ENCODE measurements at places on chromosomes 12 and 14.

DNA sequence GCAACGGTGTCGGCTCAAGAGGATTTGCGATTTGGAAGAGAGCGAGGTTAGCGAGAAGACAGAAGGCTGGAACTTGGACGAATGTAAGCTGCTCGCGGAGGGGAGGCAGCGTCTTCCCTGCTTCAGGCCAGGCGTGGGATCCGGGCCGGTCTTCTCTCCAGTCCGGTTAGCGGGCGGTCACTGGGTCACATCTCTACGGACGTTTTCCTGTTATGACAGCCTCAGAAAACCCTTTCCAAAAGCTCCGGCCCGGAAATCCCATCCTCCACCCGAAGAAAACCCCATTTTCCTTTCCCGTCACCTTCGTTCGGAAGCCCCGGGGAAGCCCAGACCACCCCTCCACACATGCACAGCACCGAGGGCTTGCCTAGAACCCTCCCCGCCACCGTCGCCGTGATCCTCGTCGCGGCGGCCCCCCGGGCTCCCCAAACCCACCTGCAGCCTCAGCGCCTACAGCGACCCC is 268 bp downstream of the NDUFB1 start:
- no peak for DNase-seq

DNA sequence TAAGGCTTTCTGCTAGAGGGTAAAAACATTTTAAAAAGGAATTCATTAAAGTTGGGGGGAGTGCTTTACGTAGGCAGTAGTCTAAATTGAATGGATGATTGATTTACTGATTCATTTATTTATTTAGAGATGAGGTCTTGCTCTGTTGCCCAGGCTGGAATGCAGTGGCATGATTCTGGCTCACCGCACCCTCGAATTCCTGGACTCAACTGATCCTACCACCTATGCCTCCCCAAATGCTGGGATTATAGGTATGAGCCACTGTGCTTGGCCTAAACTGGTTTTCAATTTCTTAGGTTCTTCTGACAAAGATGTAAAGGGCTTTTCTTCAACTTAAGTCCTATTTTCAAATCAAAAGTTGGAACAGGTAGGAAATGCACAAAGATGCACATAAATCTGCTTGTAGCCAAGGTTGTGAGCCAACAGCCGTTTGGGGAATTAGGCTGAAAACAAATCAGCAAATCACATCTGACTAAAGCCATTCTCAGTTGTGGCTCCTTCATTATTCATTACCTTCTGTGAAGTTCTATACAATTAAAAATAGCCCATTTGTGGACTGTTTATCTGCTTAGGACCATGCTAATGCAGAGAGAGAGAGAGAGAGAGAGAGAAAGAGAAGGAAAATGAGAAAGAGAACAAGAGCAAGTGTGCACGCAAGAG is 218.0 kb downstream of the PPM1H start:
- DNase-seq: peak; percentile 93

DNA sequence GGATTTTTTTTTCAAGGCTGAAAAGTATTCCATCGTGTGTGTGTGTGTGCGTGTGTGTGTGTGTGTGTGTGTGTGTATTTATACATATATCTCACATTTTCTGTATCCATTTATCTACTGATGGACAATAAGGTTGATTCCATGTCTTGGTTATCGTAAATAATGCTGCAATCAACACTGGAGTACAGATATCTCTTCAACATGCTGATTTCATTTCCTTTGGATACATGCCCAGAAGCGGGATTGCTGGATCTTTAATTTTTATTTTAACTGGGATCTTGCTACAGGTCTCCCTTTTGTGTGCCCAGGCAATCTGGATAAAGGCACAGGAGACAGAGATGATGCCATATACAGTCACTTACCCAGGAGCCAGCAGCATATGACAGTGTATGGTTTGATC is 338.1 kb downstream of the SOX5 start:
- no peak for DNase-seq

DNA sequence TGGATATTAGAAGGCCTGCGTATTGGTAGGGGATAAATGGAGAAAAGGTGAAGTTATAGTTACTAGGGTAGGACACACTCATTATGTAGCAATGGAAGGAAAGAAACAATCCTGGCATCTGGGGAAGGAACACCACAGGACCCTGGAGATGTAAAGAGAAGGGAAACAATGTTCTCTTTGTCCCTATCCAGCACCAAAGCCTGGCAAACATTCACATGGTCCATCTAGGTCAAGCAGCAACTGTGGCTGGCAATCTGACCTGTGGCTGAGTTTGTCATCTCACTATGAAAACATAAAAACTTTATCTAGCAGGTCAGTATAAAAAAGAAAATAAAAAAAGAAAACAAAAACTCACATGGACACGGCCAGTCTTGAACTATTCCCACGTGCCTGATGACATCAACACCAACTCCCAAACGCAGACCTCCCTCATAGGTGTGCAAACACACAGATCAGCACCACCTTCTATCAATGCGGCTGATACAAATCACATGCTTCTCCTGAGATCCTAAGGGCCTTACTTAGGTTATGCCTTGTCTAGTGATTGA is 2.6 kb downstream of the POMT2 start:
- peak; percentile 75 for DNase-seq

GRCh38 chr14:87579036-87579435 is 413.9 kb downstream of the GALC start:
- no peak for DNase-seq

DNA sequence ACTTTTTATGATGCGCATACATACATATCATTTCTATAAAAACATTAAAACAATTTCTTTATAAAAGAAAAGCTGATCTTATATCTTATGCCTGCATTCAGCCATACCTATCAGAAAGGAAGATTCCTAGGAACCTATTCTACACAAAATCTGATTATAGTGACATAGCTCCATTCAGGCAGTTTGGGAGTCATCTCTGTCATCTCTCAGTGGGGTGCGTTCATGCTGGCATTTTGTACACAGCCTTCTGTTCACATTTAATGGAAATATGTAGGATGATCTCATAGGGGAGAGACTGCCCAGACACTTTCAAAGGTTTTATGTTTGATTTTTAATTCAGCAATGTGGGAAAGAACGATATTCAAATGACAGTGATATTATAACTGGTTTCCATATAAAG is 52.9 kb downstream of the ATL1 start:
- no peak for DNase-seq

- DNase-seq: no peak
Observed at GRCh38 chr12:59088673-59089072, 168.4 kb upstream of the LRIG3 start.

- peak; percentile 74 for DNase-seq
Observed at GRCh38 chr12:57086493-57087009, 2.4 kb upstream of the NAB2 start.

GRCh38 chr12:55797550-55797949 is 20.0 kb downstream of the SARNP start:
- DNase-seq: no peak

DNA sequence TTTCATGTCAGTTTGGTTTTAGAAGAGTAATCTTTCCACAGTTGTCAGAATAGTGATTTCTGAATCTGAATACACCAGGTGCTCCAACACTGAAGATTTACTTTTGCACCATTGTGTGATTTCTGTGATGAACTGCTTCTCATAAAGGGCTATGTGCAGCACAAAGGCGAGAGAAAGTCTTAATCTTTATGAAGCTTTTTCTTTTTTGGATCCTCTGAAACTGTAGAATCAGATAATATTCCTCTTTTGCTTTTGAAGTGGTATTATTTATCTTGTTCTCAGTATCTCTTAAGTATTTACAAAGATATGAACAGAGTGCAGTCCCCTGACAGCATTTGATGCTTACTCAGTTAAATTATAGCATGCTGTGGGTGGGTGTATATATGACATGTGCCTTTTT is 207.8 kb downstream of the NAV3 start:
- no peak for DNase-seq

DNA sequence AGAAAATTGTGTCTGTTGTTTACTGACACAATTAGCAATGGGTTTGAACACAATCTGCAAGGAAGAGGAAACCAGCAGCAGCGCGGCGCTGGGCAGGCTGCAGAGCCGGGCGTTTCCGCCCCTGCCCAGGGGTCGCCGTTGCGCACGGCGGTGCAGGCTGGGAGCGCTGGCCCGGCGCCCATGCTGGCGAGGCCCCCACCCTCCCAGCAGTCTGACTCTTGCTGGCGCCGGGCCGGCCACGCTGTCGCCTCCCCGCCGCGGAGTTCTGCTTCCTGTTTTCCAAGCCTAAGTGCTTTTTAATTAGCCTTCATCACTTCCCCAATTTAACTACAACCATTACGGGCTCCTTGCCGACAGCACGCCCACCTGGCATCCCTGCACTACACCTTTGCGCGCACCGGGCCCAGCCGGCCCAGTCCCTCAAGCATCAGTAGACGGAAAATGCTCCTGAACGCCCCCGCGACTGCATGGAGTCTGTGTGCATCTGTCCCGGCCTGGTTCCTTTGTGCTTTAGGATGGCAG is 212.1 kb downstream of the GXYLT1 start:
- peak; percentile 47 for DNase-seq

- DNase-seq: no peak
Observed at GRCh38 chr12:102468261-102468915, 12.0 kb downstream of the IGF1 start.
